Lower lobe of right lung (tissue), 2 donors: ENCODE measurements at places on chromosomes 3 and 15. TPM values are rescaled to one million over a fixed set of nuclear protein-coding genes. Genes with fewer than 3 reads are reported as not detected.
A peak's percentile ranks its signal among the peaks of the same experiment; 100 is the strongest.

Gene GOLGA6L4
- 1.6 TPM for total RNA-seq

Gene MINAR1
- total RNA-seq: 0.30 TPM

Gene PPP1R14D
- 0.53 TPM for total RNA-seq

Gene THSD4
- 18.2 TPM for total RNA-seq

Gene FGD5
- 85.0 TPM for total RNA-seq

Gene MESP1
- 0.53 TPM for total RNA-seq

DNA sequence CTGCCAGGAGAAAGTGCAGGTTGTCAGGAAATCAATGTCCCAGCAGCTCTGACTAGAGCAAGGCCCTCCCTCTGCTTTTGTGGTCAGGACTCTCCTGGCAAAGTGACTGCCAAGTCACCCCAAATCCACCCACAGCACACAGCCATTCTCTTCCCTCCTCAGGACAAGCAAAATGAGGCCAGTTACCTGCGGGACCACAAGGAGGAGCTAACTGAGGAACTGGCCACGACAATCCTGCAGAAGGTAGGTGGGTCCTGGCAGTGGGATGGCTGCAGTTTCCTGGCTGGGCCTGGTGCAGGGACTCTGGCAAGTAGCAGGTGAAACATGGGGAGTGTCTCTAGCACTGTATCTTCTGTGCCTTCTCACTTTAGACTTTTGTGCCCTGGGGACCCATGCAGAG is 142.5 kb upstream of the EIF1B start:
- DNase-seq: no peak

GRCh38 chr3:16460273-16460672 is 53.2 kb downstream of the RFTN1 start:
- no peak for DNase-seq

DNA sequence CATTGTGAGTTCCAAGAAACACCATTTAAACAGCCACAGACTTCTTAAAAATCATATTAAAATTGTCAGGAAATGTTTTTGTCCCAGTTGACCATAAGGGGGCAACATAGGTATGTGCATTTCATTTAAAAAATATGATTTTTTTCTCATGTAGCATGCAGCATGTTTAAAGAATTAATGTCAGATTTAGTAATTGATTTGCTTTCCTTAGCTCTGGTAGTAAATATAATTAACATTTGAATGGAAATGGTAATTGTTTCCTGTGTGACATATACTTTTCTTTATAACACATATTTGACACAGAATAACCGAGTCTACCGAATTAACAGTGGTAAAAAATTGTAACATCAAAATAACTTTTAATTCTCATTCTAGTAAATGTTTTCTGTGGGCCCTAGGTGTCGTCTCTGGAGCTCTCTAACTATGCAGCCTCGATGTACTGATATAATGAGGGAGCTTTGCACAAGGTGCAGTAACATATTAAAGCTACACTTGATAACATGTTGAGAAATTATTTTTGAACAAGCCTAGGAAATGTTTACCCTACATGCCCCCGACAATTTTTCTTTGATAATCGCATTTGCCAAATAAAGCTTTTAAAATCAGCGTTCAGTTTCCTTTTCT is 34.9 kb downstream of the NXPE3 start:
- DNase-seq: no peak

GRCh38 chr3:113063126-113063894 is 72.5 kb downstream of the GTPBP8 start:
- DNase-seq: no peak

DNA sequence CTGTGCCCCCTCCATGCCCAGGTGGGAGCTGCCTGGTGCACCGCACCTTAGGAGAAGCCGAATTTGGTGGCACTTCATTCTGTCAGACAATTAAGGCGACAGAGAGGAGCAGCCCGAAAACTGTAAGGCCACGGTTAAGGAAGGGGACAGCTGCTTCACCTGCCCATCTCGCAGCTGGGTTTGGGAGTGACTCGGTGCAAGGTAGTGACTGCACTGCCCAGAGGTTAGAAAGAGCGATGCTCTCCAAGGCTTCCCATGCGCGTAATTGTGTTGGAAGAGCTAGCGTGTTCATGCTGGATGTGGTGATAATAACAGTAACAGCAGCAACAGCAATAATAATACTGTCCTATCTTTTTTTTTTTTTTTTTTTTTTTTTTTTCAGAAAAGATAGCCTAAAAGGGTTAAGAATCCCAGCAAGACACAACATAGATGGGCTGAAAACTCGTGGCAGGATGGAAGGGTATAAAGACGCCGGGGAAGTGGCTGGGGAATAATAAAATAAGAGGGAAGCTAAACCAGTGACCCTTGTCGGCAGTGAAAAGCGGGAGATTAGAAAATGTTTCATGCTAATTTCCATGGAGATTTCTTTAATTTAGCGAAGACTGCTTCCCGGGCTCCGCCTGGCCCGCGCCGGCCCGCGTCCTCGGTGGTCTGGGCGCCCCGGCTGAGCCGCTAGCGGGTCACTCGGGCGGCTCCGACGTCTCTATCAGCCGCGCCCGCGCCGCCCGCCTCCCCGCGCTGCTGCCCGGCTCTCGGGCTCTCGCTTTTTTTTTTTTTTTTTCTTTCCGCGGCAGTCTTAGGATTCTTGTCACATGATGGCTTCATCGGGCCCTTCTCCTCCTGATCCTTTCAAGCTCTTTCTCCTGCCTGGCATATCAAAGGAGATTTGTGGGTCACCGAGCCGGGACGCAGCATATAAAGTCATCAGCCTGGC is 617.1 kb downstream of the NR2F2 start:
- no peak for DNase-seq

DNA sequence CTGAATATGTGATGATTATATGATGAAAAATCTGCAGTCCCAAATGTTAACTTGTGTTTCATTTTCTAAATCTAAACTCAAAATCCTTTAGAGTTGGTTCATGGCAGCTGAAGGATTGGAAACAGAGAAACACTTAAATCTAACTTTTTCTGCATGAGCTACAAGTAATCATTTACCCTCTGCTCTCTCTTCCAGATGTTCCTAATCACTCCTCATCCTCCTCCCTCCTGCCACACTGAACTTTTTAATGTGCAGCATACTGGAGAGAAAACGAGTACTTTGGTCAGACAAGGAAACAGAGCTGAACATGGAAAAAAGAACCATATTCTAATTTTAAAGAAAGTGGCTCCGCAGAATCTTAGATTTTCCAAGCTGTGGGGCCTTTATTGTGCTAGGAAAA is 321.2 kb upstream of the COL8A1 start:
- no peak for DNase-seq

DNA sequence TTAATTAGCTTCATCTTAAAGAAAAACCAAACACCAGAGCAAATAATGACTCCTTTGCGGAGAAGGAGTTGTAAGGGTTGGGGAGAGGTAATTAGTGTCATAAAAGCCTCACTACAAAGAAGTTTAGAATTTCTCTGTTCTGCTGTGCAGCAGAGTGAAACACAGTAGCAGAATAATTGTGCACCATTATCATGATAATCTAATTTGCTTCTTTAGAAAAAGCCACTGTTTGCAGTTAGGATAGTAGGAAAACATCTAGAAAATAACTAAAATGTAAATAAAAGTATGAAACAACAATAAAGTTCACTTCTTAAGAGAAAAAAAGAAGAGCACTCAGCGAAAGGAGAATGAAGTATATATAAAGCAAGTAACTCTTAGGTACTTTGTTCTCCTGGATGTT is 5.5 kb downstream of the SHOX2 start:
- DNase-seq: no peak

GRCh38 chr15:100284191-100284590 is 57.6 kb downstream of the ADAMTS17 start:
- DNase-seq: no peak

DNA sequence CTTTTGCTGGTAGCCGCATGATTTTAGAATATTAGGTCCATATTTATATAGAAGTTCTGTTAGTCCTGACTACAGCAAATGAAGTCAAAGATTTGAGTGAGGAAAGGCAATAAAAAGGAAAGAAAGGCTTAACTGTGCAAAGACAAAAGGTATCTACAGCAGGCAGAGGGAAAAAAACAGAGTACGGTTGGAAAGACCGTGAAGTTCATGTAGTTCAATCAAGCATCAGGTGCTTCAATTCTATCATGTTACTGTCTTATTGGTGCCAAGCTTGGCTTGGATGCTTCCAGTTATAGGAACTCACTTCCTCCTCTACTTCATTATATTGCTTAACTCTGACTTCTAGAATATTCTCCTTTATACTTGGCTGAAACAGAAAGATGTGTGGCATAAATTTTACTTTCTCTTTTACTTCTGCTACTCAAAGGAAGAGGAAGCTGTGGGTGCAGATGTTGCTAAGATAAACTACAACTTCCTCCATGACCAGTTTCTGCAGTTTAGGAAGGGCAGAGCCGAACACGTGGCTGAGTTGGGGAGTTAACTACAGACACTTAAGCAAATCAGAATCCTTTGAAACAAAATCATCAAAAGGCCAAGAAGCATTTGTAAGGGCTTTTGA is 72.6 kb upstream of the ZBED2 start:
- DNase-seq: peak; percentile 65

GRCh38 chr15:70588613-70589012 is 174.7 kb downstream of the UACA start:
- no peak for DNase-seq

DNA sequence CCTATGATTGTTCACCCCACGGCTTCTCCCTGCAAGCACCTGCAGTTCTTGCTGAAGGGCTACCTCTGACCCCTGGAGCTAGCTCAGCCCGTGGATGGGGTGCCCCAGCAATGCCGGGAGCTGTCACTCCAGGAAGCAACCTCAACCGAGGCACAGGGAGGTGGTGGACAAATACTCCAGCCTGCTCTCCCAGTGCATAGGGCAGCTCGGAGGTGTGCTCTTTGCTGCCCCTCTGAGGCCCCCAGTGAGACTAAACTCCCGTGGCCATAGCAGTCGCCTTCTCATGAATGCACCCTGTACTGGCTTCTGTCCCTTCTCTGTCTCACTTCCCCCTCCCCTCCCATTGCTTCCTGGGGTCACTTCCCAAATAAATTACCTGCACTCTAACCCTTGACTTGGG is 48.5 kb downstream of the LINGO1 start:
- no peak for DNase-seq

GRCh38 chr3:115961380-115961779 is 338.1 kb downstream of the GAP43 start:
- DNase-seq: no peak

DNA sequence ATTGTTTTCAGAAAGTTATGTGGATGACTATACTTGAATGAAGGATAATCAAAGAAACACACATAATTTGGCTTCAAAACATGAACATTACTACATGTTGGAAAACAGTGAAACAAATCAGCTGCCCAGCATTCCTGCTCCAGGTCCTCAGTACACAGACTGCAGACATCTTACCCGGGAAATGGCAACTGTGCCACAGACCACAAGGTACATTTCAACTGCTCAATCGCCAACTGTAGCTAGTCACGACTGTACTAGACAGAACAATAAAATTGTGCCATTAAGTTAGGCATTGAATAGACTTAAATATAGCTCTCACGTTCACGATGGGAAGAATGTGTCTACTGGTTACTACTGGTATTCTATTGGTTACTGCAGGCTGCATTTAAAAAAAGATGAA is 5.0 kb downstream of the NAA50 start:
- DNase-seq: no peak

- DNase-seq: no peak
Observed at GRCh38 chr15:48981941-48982340, 18.2 kb upstream of the SHC4 start.

- no peak for DNase-seq
Observed at GRCh38 chr15:95912280-95912625, 418.2 kb upstream of the NR2F2 start.

- peak; percentile 55 for DNase-seq
Observed at GRCh38 chr3:12518261-12519028, 26.9 kb downstream of the MKRN2OS start.

GRCh38 chr3:107870096-107870495 is 220.7 kb downstream of the CD47 start:
- DNase-seq: no peak

GRCh38 chr3:47910777-47911440 is 105.3 kb downstream of the MAP4 start:
- no peak for DNase-seq

- DNase-seq: no peak
Observed at GRCh38 chr15:27412415-27412814, 441.4 kb downstream of the GABRG3 start.

DNA sequence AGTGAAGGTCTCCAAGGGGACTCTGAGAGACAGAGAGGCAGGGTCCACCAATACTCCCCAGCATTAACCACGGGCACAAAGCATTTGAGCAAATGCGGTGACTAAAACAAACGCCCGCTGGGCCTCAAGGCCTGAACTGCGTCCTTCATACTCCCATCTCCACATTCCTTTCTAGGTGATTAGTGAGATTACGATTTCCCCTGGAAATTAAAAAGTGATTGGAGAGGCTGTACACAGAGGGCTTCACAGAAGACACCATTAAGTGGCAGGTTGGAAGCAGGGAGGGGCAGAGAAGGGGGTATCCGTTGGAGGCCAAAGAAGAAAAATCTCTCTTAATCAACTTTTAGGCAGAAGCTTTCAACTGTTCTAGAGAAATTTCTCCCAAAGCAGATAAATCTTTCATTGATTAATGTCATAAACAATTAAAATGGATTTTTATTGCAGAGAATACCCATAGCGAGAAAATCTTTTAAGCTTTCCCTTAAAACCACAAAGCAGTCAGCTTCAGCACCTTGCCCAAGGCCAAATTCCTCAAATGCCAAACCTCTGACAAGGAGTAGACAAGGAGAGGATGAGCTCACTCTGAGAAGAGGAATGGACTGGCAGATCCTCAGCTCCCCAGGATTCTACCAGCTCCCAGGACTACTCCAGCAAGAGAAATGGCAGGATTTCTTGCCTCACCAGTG is 38.2 kb downstream of the MB21D2 start:
- DNase-seq: no peak

DNA sequence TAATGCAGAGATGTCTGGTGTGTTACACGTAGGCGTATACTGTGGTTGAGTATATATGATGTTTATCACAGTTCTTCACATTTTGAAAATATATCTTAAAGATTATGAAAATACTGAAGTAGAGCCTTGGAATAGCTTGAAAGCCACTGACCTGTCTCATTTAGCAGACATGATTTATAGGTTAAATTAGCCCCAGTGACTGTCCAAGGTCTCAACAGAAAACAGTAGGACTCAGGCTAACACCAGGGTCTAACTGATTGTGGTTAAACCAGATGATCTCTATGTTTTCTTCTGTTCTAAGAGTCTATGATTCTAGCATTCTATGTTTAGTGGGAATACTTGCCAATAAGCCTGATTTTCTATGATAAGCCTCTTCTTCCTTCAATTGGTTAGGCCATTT is 166.4 kb upstream of the NR2E3 start:
- no peak for DNase-seq
